A172 (cell line): ENCODE measurements at places on chromosomes 7 and 10.

- DNase-seq, result no peak
Observed at GRCh38 chr7:85474234-85474633, 287.4 kb upstream of the SEMA3D start.

GRCh38 chr7:47579458-47579857 is 2.5 kb downstream of the TNS3 start:
- no peak for DNase-seq

GRCh38 chr7:2477447-2478398 is 1.5 kb upstream of the GRIFIN start:
- DNase-seq, result peak; percentile 71

DNA sequence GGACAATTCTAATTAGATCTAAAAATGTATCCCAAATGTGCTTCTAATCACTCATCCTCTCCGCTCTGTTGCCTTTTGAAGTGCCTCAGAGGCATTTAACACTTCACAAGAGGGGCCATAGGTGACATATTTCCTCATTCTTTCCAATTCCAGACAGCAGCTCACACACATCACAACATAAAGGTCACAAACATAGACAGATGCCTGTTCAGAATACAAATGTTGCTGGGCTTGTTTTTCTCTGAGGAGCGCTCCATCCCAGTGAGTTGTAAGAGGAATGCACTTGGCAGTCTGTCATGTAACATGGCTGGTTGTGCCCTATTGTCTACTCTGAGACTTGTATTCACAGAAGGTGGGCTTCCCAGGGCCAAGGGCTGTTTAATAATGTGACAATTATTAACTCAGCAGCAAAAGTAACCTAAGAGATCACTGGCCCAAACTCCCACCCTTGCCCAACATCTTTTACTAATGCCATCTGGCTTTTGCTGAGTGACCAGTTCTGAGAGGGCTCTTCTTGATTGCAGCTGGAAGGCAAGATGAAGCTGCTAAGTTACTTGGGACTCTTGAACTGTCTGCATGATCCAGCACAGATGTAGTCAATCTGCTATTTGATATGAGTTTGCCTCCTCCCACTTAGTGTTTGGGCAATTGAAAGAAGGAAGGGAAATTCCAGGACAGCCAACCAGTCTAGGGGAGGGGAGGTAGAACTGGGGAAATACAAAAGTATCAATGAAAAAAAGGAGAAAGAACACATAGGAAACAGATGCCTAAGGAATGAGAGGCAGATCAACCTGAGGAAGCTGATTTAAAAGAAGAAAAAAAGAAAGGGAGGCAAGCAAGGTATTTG is 13.6 kb downstream of the PON2 start:
- no peak for DNase-seq

GRCh38 chr7:1881946-1882345 is 211.9 kb downstream of the ELFN1 start:
- no peak for DNase-seq

DNA sequence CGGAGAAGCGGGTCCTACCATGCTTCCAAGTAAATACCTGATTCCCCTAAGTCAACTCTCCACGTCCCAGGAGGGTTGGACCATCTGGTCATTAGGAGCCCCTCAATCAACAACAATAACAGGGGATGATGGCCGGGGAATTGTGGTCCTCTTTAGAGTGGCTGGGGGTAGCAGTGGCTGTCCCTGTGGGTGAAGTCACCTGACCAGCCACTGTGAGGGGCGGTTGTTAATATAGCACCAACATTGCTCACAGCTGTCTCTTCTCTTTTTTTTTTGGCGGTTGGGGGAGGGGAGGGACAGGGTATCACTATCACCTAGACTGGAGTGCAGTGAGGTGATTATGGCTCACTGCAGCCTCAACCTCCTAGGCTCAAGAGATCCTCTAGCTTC is 67.9 kb downstream of the SPDYE5 start:
- DNase-seq, result no peak

- no peak for DNase-seq
Observed at GRCh38 chr10:16316733-16317390, 119.9 kb upstream of the PTER start.

DNA sequence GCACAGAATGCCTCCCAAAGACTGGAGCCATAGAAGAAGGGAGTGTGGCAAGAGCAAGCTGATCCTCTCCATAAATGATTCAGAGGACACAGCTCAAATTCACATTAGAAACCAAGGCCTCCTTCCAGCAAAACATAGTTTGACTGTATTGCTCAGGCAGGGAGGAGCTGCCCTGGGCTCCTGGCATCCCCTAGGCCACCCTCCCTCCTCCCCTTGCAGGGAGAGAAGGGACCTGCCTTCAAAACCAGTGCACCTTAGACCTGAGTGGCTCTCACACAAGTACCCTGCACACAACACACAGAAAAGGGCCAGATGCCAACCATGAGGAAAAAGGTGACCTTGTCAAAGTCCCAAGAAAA is 64.7 kb downstream of the CREB3L2 start:
- DNase-seq, result no peak

GRCh38 chr7:53470336-53470970 is 435.0 kb downstream of the POM121L12 start:
- no peak for DNase-seq

DNA sequence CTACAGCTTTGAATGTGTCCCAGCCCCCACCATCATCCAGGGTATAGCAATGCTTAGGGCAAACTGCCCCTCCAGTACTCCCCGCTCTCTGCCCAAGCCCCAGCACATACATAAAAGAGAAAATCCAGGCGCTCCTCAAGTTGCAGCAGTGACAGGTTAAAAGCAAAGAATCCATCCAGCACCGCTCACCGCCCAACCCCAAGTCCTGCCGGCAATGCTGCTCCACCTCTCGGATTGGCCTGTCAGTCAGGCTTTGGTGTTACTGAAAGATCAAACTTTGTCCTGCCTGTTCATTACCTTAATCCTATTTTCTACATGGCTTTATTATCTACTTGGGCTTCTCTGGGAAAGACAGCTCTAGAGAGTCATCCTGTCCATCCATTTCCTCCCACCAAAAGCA is 31.9 kb downstream of the DPCD start:
- no peak for DNase-seq

DNA sequence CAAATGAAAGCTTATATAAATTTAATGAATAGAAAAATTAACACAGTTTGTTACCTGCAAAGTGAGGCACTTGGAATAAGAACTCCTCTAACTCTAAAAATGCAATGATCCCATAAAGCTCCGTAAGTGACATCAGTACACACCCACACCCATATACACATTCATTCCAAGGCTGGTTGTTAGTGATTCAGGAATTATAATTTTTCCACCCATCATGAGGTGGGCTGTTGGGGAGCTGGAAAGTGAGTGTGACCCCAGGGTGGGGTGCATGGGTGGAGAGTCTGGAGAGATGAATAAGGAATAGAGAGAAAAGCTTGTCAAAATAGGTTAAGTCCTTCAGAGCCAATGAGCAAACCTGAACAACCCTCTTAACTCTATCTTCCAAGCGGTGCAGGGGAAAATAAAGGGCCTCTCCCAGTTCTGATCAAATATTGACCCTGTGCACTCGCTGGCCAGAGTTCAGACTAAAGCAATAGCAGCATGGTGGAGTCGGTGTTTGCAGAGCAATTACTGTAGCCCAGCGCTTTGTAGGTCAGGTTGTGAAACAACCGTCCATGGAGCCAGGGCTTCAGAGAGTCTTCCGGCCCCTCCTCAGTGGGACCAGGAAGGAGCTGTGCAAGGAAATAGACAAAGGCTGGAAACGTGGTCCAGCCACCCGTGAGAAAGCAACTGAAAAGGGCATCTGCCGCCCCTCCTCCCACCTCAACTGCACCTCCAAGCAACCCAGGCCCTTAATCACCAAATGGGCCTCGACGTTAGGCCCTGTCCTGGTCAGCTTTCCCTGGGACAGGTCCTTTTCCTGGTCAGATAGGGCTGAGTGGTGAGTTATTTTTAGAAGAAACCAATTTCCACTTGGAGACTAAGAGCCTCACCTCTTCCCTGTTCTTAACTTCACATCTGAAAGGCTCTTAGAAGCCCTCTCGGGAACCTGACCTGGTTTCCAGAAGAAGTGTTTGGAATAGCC is 61.2 kb downstream of the SH3PXD2A start:
- DNase-seq, result no peak

DNA sequence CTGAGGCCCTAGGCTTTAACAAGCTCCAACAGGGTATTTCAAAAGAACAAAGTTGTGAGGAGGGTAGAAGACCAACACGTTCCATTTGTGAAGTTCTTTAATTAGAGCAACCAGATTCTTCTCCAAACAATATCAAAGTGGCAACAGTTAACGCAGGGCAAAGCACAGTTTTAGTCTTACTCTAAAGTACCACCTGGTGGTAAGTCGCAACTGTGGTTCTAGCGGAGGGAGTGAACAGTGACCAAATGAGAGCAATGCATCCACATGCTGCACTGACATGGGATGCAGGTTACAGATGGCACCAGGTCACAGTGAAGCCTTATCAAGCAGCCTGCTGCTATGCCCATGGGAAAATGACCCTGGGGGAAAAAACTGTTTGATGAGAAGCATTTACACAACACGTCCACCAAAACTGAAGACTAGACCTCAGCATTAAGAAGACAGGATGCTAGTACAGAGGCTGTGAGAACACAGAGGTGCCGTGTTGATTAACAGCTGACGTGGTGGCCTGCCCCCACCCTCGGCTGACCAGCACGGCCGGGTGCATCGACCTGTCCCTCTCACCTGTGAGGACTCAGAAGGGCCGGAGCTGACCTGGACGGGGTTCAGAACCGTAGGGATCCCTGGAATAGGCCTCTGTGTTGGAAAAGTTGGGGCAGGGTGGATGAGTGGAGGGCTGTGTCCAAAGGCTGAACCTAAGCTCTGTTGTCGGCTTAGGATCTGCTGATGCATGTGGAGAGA is 211.2 kb downstream of the GLI3 start:
- no peak for DNase-seq

GRCh38 chr7:80216996-80217842 is 82.6 kb downstream of the GNAI1 start:
- DNase-seq, result no peak

GRCh38 chr7:43104874-43105520 is 7.5 kb upstream of the HECW1 start:
- DNase-seq, result peak; percentile 40

DNA sequence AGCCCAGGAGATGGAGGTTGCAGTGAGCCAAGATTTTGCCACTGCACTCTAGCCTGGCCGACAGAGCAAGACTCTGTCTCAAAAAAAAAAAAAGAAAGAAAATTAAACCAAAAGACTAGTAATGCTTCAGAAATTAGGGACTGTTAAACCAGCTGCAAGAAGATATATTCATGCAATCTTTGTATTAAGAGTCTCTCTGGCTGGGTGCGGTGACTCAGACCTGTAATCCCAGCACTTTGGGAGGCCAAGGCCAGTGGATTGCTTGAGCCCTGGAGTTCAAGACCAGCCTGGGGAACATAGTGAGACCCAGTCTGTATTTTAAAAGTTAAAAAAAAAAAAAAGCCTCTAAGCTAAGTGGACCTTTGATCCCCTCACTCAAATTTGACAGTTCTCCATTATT is 2.5 kb upstream of the HNRNPF start:
- DNase-seq, result no peak

- DNase-seq, result no peak
Observed at GRCh38 chr10:6586501-6586900, 6.4 kb upstream of the PRKCQ start.

- no peak for DNase-seq
Observed at GRCh38 chr7:138768241-138768640, 29.6 kb upstream of the TMEM213 start.

GRCh38 chr10:95282107-95282506 is 8.7 kb downstream of the PDLIM1 start:
- no peak for DNase-seq

GRCh38 chr7:140033036-140033435 is 29.7 kb downstream of the PARP12 start:
- peak; percentile 76 for DNase-seq

DNA sequence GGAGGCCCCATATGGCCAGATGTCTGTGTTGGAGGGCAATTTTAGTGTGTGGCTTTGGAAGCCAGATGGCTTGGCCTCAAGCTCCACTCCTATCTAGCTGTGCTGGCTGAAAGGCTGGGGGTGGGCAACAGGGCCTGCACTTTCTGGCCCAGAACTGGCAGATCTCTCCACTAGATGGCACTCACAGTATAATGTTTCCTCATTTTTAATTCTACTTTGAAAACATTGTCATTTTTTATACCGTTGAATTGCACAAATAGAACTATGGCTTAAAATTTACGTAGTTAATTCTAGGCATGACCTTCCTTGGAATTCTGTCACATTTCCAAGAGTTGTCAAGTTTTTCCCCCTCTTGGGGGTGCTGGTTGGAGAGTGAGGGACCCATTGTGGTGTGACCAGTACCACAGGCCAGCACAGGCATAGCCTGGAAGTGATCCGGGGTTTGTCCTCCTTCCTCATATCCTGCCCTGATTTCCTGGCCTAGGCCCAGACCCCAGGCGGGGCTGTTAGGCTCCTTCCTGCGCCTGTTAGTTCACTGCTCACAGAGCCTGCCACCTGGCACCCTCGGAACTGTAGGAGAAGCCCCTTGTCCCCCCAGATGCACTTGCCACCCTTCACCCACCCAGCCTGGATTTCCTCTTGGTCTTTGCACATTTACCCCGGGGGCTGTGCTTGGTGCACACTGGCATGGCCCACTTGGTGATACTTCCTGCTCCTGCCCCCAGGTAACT is 52.8 kb downstream of the ARHGAP22 start:
- DNase-seq, result peak; percentile 48

GRCh38 chr10:77892021-77892739 is 34.4 kb downstream of the DLG5 start:
- no peak for DNase-seq

DNA sequence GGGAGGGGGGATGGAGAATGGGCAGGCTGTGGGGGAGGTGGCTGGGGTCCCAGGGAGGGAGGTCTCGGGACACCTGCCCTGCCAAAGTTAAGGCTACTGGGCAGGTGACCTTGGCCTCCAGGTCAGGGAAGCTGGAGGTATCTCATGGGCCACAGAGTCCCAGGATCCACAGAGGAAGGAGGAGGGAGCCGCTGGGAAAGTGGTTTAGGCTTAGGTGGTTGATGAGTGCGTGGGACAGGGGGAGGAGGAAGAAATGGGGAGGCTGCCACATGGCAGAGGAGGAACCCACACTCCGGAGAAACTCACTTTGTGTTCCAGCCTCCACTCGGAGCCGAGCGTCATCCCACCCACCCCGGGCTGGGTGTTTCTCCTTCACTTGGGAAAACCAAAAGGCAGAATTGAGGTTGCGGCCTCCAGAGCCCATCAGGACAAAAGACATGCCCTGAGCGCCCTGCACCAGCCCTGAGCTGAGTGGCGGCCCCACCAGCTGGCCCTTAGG is 46.1 kb downstream of the ASB13 start:
- no peak for DNase-seq

DNA sequence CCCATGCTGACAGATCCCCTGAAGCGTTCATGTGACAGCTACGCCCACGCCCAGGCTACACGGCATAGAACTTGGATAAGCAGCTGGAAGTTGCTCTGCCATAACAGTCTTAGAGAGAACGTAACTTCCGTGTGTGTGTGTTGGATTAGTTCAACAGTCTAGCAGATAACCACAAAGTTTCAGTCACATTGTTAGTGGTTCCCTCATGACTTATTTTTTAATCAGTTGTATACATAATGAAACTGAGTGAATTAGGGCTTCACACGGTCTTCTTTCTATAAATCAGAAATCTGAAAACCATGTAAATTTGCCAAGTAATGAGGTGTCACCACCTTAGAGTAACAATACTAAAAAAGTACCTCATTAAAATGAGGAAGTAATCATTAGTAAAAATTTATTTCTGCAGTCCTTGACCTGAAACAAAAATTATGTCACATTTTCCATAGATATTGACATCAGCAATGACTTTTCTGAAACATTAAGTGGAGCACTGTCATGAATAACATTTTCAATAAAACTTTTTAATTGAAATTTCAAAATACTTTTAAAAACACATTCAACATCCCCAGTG is 21.7 kb upstream of the MACC1 start:
- DNase-seq, result no peak

GRCh38 chr7:124724507-124725192 is 40.9 kb downstream of the GPR37 start:
- DNase-seq, result no peak

GRCh38 chr7:72213769-72214168 is 198.4 kb downstream of the CALN1 start:
- DNase-seq, result no peak
